ENCODE measurements at places on chromosomes 11 and 22.
A peak's percentile ranks its signal among the peaks of the same experiment; 100 is the strongest.

GRCh38 chr11:44941259-44942021 is 9.2 kb downstream of the TP53I11 start:
- DNase-seq, result no peak

- DNase-seq, result peak; percentile 93
These were observed 69.0 kb upstream of the SYT13 start for GRCh38 chr11:45354976-45355705.

DNA sequence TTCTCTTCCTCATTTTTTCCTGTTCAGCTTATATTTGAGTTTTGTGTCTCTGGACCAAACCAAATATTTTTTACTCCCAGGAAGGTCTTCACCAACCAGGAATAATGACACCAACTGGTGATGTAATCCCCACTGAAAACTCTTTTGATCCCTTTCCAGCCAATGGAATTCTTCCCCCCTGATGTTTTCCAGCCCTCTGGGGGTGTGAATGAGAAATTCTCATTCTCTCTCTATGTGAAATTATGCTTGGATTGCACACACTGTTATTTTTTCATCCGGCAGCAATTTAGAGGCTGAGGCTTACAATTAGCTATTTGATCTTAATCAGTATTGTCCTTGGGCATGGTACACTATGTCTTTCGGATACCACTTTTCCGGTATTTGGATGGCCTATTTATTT is 39.5 kb upstream of the SLC1A2 start:
- no peak for DNase-seq

DNA sequence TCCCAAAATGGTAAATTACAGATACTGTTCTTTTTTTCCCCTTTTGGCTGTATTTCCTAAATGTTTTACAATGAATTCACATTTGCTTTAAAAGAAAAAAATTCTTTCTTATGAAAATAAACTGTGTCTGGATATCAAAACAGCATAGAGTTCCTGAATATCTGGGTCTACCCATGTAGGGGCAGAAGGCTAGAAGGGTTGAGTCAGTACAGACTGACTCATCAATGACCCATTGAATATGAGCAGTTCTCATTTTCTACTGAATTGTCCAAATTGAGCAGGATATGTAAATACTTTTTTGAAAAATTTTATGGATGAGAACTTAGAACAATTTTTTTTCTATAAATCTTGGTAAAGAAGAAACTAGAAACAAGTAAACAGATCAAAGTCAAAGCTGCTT is 16.3 kb upstream of the C11orf87 start:
- DNase-seq, result no peak

GRCh38 chr22:27561286-27561904 is 240.2 kb downstream of the MN1 start:
- no peak for DNase-seq

GRCh38 chr22:45600790-45601730 is 70.6 kb upstream of the ATXN10 start:
- DNase-seq, result no peak

DNA sequence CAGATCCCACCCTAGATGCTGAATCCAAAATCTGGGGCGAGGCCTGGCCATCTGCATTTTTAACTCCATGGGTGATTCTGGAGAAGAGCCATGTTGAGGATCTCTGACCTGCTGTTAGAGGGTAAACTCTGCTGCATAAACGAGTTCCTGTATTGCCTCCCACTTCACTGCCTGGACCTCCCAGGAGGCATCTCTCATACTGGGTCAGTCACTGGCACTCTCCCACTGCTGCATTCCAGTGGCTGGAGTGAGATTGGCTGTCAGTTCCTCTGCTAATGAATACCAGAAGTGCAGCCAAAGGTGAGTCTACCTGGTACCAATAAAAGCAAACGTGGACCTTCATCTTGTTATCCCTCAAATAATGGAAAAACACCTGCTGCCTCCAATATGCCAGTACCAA is 10.3 kb downstream of the POLDIP3 start:
- no peak for DNase-seq

GRCh38 chr22:21646608-21647590 is 4.8 kb downstream of the SDF2L1 start:
- DNase-seq, result peak; percentile 81

- DNase-seq, result no peak
These were observed 232.9 kb downstream of the ETS1 start for GRCh38 chr11:128354476-128354875.

GRCh38 chr11:42524534-42525227 is 787.1 kb upstream of the API5 start:
- peak; percentile 44 for DNase-seq

GRCh38 chr22:31425331-31426050 is 26.1 kb downstream of the DRG1 start:
- no peak for DNase-seq

DNA sequence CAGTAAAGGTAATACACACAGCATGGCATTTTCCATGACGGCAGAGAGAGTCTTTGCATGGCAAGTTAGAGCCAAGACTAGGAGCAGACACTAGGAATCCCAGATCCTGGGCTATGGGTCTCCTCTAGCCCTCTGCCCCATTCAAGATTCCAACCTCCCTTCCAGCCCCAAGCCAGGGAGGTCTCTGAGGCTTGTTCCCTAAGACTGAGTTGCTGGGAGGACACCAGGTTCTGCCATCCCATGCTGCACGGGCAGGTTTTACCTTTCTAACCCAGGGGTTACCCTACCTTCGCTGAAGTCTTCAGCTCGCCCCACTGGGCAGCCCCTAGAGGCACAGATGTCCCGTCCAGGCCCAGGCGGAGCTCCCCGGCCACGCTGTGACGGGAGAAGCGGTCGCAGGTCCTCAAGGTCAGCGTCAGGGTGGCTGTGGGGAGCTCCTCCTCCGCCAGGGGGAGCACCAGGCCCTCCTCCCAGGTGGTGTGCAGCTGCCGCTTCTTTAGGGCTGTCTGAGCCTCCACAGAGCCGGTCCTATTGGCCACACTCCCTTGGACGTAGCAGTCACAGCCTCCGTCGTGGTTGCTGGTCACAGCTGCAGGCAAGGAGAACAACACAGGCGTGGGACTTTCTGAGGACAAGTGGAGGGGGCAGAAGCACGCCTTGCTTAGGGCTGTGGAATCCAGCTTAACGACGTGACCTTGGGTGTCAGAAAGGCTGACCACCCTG is 33.8 kb downstream of the SYT13 start:
- DNase-seq, result peak; percentile 83

DNA sequence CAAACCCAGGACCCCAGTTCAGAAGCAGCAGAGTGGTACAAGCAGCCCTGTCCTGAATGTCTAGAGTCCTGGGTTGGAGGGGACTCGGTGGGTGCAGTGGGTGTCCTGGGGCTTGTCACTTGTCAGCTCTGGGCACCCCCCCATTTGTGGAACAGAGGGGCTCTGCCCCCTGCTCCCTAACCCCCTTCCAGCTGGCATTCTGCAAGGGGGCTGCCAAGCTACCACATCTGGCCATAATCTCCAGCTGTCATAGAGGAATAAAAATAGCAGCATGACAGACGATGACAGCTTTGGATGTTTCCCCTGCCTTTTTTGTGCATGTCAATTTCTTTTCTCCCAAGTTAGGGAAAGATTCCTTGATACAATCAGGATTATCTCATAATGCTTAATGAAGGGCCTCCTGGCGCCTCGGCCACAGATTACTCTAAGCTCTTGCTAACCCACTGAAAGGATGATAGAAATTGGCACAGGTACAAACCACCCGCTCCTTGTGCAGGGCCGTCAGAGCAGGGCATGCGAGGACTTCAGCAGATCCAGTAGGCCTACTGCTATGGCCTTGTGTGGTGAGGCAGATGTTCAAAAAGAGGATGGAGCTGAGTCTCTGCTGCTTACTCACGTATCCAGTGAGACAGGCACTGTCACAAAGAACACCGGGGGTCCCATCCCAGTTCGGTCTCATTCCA is 83.0 kb downstream of the ISX start:
- DNase-seq, result peak; percentile 93

DNA sequence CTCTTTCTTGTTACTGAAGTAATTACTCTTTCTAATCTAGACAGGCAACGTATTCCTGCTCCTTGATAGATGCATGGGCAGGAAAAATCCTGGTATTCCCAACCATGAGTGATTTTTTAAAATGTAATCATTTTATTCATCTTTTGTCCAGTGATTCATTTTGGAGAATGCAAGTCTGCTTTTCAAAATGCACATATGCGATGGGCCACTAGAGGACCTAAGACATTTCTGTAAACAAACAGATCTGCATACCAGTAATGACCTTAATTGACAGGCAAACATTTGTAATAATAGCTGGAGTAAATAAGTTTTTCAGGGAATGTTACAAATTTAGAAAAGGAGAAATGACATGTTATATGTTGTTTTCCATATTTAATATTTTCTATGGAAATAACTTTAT is 1167.6 kb downstream of the JRKL start:
- no peak for DNase-seq

DNA sequence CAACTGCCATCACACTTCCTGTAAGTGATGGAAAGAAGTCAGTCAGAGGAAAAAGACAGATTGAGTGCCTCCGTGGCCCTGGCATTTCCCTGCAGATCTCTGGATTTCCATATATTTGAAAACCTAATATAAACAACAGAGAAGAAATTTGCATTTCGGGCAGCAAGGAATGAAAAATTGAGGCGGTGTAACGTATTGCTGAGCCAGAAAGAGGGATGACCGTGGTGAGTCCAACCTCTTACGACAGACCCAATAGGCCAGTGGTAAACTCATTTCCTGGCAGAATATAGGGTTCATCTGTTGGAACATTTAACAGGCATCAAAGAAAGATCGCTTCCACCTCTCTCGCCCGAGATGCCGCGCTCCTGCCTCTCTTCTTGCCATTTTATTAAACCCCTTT is 336.5 kb downstream of the MIAT start:
- DNase-seq, result no peak

DNA sequence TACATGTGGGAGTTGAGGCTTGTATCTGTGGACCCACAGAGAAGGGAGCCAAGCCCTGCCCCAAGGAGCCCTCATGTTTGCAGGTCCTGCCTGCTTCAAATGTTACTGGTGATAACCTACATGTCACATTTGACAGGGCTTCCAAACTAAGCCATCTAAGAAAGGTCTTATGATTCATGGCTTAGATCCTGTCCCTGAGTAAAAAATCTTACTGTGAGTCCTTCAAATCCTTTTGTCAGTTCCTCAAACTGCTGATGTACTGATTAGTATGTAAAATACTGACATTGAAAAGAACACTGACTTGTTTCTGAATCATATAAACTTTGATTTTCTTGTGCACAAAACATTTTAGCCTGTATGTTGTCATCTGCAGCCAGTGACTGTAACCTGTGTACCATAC is 1.0 kb upstream of the PANX1 start:
- DNase-seq, result no peak

- no peak for DNase-seq
These were observed 490.4 kb downstream of the MN1 start for GRCh38 chr22:27310966-27311697.

GRCh38 chr11:62514151-62514550 is 32.5 kb downstream of the AHNAK start:
- DNase-seq, result no peak

- DNase-seq, result no peak
These were observed 5.9 kb downstream of the PAK1 start for GRCh38 chr11:77467993-77468392.

GRCh38 chr22:39429916-39430575 is 26.8 kb upstream of the MGAT3 start:
- DNase-seq, result no peak

GRCh38 chr11:45156741-45157140 is 10.3 kb downstream of the PRDM11 start:
- DNase-seq, result no peak

DNA sequence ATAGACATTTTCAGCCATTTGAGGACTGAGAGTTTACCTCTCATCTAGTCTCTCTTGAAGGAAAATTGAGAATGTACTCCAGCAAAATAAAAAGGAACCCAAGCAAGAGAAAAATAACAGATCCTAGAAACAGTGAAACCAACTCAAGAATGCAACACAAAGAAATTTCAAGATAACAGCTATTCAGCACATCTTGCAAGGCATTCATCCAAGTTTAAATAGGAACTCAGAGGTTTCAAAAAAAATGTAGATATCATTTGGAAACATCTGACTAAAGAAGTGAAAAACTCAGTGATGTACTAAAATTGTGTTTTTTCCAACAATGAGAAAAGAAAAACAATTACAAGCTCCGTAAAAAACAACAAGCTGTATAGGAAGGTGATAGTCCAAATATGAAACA is 76.4 kb downstream of the TMEM135 start:
- DNase-seq, result no peak

DNA sequence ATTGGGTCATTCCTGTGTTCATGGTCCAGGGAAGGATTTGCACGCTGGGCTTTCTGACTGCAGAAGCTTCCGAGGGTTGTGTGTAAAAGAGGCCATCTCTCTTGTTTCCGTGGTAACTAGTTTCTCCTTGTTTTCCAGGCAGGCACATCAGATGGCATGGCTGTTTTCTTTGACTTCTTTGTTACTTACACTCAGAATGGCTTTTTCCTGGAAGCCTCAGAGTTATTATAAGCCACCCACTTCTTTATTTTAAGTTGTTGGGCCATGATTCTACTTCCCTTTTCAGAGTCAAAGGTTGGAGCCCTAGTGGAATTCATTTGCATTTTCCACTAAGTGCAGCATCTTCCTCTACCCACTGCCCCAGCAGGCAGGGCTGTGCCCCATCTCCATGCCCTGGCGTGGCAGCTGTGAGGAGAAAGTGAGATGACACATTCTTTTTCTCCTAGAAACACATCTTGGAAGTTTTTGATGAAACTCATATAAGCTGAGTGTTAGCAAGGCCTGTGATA is 94.9 kb downstream of the PRR5L start:
- DNase-seq, result no peak

DNA sequence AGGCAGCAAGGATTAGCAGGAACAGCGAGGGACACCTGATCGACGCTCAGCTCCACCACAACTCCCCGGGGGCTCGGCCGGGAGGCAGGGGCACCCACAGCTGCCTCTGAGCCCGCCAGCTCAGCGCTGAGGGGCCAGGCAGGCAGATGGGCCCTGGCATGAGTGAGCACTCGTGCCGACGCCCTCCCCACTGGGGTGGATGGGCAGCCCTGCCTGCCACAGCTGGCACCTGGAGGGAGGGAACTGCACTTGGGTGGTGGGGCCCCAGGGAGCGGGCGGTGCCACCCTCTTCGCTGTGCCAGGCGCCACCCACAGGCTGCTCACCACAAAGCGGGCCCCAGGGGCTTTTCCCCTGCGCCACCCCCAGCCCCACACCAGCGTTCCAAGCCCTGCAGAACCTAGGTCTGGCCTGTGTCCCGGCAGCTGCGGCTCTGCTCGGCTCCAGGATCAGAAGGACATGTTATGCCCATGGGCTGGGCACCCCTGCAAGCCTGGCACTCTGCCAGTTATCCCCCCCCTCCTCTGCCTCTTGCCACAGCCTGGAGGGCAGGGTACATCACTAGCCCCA is 28.8 kb downstream of the WNT7B start:
- DNase-seq, result no peak

- DNase-seq, result no peak
These were observed 536.5 kb downstream of the NTM start for GRCh38 chr11:131906963-131907362.

GRCh38 chr11:118142081-118142480 is 10.5 kb downstream of the SCN4B start:
- DNase-seq, result no peak
